KBM-7 (cell line): ENCODE measurements at places on chromosomes 1 and 21.

DNA sequence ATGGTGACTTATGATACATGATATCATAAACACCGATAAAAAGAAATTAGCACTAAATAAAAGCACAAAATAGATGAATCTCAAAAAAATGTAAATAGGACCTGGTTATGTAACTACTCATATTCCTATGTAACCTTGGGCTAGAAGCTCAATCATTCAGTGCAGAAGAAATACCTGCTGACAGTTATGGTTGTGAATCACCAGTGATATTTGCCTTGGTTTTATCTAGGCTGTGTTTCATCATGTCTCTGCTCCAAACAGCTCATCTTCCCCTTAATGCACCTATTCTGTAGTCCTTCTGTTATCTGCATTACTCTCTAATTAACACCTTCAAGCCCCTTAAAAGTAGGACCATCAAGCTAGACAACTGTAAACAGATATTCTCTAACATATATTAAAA is 16.3 kb upstream of the PIGC start:
- DNase-seq, result no peak

DNA sequence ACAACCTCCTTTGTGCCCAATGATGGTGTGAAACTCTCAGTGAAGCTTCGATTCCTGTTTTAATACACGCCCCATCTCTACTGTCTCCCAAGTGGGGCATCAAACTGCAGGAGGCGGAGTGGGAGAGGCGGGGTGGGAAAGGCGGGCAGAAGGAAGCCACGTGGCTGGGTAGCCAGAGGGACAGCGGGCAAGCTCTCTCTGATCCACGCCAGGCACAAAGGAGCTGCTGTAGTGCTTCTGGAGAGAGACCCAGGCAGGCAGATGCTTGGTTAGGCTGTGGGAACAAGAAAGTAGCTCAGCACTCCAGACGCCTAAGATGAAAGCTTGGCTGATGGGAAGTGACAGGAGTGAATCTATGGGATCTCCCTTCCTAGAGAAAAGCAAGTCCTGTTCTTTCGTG is 25.7 kb downstream of the TRIM67 start:
- no peak for DNase-seq

DNA sequence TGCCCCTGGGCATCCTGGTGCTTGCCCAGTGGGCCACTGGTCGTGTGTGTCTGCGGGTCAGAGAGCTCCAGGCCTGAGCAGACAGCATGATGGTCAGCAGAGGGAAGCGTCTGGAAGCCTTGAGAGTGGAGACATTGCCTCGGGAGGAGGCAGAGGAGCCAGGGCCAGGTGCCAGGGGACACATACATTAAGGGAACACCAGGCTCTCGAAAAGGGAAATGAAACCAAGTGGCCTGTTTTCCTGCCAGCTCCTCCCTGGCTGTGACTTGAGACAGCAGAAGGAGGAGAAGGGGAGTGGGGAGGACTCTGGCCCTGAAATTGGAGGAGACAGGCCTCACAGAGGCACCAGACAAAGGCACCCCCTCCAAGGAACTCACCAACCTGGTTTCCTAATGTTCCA is 62.4 kb upstream of the LRP8 start:
- peak; percentile 64 for DNase-seq

DNA sequence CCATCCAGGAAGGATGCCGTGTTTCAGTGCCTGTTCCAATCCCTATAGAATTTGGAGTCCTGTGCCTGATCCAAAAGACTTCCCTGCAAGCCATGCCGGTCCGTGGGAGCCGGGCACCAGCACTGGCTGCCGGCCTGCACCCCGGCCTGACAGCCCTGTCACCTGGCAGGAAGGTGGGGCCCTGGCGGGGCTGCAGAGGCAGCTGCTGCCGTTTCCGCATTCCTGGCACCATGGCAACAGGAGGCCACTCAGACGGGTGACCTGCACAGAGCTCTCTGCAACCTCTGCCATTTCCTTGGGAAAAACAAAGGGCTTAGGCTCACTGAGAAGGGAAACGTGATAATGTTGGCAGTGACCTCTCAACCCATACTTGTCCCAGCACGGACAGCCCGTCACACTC is 63.2 kb upstream of the TMEM51 start:
- DNase-seq, result no peak

DNA sequence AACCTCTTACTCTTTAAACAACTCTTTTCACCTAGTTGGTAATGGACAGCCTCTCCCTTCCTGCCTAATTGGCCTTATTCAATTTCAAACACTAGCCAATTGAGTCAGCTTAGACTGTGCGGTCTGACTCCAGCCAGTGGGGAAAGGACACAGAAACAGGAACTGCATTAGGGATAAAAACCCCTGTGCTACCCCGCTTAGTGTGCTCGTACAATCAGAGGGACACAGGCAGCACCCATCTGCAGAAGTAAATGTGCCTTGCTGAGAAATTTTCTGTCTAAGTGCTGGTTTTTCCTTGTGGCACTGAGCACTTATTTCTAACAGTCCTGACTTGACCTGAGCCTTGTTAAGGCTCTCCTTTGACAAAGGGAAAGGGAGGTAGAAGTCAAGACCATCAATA is 6.0 kb upstream of the CD2 start:
- no peak for DNase-seq

- no peak for DNase-seq
Observed at GRCh38 chr1:116329524-116330341, 43.3 kb upstream of the ATP1A1 start.

DNA sequence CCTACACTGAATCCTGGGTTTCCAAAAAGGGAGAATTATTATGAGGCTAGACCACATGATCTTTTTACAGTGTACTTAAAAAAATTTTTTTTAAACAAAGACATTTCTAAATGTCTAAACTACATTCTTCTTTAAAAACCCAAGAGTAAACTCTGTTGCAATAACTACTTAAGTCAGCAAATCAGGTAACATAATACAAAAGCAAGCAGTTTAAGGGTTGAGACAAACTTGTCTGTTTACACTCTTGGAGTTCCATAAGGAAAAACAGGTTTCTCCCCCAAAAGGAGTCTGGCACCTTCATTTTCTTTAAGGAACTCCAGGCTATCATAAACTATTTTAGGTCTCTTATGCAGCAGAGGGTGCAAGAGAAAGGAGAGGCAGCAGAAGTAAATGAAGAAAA is 12.5 kb upstream of the ANKRD45 start:
- no peak for DNase-seq

DNA sequence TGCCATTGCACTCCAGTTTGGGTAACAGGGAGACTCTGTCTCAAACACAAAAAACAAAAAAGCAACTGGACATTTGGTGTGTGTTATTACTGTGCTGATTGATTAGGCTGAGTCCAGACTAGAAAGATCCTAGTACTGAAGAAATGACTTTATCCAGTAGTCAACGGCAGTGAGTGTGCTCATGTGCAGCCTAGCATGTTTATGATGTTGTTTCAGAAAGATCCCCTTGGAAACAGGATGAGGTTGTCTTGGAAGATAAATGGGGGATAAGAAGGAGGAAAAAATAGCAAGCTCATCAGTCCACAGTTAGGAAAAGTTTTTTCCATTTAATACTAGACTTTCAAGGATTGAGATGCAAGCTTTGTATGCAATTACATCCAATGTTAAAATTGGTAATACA is 14.3 kb downstream of the RUSC1 start:
- no peak for DNase-seq
